ENCODE measurements at places on chromosomes 3 and 15.

GRCh38 chr3:136023264-136023978, 57.9 kb downstream of the PPP2R3A start:
- no peak for DNase-seq

DNA sequence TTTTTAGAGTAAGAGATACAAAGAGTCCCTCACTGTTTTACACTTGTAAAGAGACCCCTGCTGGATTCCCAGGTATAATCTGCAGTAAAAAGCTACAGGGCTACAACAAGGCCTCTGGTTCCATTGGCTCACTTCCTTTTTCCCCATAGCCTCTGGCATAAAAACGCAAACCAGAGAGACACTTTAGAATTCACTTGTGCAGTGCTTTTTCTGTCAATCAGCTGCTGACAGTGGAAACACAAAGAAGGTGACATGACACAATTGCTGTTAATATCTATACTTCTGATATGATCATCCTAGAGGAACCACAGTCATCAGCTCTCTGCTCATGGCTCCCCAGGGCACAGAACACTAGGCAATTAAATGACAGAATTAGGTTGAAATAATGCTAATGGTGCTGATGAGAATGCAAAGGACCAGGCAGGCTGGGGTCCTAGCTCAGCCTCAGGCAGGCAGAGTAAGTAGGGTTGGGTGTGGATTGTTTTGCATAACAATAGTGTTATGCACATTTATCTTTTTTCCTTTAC, 667.9 kb upstream of the CFAP20DC start:
- no peak for DNase-seq

GRCh38 chr3:123656691-123657090, 71.8 kb upstream of the HACD2 start:
- DNase-seq, result no peak

GRCh38 chr3:44896440-44896839, 22.0 kb downstream of the TGM4 start:
- no peak for DNase-seq

DNA sequence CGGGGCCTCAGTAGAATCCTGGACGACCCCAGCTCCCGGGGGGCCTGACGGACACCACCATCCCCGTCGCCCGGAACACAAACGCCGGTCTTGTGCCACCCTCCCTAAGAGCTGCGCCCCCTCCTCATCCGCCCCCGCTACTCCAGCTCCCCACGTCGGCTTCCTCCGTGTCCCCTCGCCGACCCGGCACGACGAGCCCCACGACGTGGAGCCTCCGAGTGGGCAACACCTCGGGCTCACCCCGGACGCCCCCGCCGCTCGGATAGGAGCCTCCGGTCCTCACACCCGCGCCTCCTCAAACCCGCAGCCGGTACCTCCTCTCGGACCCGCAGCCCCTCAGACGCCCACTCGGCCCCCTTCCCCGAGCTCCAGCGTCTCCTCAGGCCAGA, 525 bp downstream of the NPTN start:
- no peak for DNase-seq

DNA sequence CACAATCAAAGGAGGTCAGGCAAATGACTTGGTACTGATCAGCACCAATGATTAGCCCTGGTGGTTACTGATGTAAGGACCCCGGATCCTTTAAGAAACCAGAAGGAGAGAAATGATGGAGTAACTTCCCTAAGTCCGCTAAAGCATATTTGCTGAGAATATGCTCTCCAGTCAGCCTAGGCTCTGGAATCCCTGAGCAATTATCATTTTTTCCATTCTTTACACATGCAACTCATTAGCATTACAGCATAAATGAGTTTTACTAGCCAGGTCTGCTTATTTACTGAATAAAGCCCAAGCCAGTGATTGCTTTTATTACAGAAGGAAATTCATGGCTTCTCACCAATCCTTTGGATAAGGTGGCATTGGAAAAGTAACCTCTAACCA, 139.2 kb upstream of the WNT5A start:
- DNase-seq, result no peak

DNA sequence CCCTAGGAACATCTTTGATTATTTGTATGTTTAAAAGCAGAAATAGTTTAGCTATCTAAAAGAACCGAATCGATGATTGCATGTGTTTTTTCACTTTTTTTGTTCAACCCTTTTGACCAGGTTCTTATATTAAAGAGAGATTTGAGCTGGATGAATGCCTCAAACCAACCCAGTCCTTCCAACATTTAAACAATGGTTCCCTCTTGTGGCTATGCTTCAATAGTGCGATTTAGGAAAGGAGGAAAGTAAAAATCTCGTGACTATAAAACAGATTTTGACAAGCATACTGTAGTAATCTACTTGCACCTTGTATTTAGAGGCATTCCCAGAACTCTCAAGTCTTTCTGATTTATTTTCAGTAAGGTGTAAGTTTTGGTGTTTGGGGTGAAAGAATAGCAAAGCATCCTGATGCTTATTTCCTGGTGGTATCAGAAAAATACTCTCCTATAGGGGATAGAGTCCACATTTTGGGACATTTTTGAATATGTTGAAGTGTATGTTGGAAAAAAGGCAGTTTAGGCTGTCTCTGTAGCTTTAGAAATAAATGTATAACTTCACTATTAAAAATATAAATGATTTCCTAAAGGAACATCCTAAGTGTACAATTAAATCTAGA, 159.6 kb upstream of the KCNH8 start:
- DNase-seq, result no peak

GRCh38 chr15:83112956-83113299, 5.5 kb downstream of the TM6SF1 start:
- no peak for DNase-seq

All from stimulated activated CD8-positive, alpha-beta memory T cell treated with anti-CD3 and anti-CD28 coated beads, Interleukin-4, amount 100 ng/mL, for 24 hours (primary cell).